ENCODE measurements at places on chromosomes 11 and 22. TPM values are rescaled to one million over a fixed set of nuclear protein-coding genes. Genes with fewer than 3 reads are reported as not detected.
A peak's percentile ranks its signal among the peaks of the same experiment; 100 is the strongest.

DNA sequence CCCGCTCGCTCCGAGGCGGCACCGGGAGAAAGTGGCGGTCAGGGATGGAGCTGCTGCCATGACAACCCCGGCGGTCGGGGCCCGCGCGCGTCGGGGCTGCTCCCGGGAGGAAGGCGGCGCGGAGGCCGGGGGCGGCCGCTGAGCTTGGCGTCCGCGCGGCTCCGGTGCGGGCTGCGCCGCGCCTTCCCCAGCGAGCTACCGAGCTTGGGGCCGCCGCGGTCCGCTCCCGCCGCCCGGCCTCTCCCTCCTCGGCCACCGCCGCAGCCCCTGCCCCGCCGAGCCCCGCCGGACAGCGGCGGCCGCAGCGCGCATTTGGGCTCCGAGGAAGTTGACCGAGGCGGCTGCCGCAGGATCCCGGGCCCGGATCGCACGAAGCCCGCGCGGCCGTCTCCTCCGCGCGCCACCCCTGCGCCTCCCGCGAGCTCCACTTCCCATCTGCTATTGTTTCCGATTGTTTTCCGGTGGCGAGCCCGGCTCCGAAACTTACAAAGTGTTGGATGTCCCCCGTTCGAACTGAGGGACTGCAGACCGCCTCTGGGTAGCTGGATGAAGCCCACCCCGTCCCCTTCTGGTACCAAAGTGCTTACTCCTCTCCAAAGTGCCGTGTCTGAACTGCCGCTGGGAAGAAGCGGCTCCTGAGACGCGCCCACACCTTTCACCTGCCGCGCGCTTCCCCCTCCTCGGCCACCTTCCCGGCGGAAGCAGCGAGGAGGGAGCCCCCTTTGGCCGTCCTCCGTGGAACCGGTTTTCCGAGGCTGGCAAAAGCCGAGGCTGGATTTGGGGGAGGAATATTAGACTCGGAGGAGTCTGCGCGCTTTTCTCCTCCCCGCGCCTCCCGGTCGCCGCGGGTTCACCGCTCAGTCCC, 540.3 kb downstream of the NTM start:
- DNase-seq, result peak; percentile 53

DNA sequence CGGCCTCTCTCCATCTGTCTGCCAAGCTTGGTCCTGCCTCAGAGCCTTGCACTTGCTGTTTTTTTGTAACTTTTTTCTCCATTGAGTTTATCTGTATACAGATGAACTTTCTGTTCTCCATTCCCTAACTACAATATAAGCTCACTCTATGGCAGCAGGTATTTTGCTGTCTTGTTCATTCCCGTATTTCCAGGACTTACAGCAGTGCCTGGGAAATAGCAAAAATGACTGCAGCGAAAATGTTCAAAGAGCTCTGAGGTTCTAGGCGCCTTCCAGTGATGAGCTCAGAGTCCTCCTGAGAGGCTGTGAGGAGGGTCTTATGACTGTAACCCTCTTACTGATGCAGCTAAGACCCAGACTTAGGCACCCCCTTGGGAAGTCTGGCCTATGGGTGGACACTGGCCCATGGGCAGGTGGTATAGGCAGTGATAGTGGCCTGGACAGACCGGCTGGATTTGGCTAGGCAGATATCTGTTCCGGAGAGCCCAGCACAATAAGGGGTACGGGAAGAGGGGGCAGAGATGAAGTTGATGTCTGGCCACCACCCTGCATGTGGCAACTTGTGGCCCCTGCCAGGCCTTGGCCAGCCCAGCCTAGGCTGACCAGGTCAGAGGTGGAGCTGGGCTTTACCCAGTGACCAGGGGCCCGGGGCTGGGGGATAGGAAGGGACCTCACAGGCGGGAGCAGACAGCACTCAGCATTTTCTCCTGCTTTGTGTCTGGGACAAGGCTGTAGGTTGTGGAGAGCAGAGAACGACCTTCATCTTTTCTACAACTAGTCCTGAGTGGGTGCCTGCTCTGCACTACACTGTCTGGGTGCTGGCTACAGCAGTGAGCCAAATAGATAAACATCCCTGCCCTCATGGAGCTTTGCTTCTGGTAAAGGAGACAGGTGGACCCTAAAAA, 4.6 kb downstream of the ATF4 start:
- DNase-seq, result no peak

GRCh38 chr11:2535673-2536439, 91.0 kb downstream of the KCNQ1 start:
- DNase-seq, result no peak

The APOL4 gene
- not detected for total RNA-seq

The PLA2G6 gene
- 3.1 TPM for total RNA-seq
